ENCODE measurements at places on chromosomes 12 and 14.
A peak's percentile ranks its signal among the peaks of the same experiment; 100 is the strongest.

GRCh38 chr12:132160601-132161035, 16.4 kb downstream of the NOC4L start:
- DNase-seq, result no peak

DNA sequence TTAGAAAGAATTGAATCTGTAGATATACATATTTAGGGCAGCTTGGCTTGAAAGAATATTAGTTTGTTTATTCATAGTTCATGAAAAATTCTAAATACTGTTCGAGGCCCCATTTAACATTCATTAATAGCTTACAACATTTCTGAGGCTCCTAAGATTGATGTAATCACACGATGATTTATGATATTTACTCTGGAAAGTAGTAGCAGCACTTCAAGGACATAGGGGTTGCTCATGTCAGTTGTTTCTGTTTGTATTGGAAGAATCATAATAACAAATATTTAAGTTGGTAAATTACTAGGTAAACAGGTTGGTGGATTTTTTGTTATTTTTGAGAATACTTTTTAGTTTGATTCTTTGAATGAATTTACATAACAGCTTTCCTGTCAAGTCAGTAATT, 30.4 kb downstream of the CAND1 start:
- DNase-seq, result no peak

GRCh38 chr14:90544566-90544965, 147.7 kb downstream of the CALM1 start:
- no peak for DNase-seq

DNA sequence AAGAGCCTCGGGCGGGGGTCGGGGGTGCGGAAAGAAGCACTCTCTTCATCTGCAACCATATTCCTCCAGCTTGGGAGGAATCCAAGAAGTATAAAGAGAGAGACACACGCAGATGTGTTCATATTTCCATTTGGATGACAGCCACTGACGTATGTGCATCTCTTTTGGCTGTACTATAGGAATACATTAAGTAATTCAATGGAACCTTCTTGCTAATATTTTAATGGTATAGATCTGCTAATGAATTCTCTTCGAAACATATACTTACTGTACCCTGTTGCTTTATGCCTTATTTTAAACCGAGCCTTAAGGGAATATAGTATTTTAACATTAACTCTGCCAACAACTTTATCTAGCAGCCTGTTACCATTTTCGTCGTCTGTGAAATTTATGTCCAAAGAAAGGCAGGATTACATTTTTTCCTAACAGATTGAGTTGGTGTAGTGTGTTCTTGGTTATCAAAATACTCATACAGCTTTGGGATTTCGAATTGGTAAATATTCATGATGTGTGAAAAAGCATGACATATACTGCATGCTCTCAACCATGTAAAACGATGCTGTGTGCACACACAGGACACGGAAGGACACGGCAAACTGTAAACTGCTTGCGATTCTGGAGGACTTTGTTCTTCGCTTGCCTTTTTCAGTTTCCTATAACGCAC, 84.5 kb downstream of the CCDC88C start:
- no peak for DNase-seq

GRCh38 chr14:60643141-60643462, 6.2 kb downstream of the SIX1 start:
- no peak for DNase-seq

- DNase-seq, result peak; percentile 61
These were observed 2.8 kb downstream of the TNS2 start for GRCh38 chr12:53052419-53053217.

DNA sequence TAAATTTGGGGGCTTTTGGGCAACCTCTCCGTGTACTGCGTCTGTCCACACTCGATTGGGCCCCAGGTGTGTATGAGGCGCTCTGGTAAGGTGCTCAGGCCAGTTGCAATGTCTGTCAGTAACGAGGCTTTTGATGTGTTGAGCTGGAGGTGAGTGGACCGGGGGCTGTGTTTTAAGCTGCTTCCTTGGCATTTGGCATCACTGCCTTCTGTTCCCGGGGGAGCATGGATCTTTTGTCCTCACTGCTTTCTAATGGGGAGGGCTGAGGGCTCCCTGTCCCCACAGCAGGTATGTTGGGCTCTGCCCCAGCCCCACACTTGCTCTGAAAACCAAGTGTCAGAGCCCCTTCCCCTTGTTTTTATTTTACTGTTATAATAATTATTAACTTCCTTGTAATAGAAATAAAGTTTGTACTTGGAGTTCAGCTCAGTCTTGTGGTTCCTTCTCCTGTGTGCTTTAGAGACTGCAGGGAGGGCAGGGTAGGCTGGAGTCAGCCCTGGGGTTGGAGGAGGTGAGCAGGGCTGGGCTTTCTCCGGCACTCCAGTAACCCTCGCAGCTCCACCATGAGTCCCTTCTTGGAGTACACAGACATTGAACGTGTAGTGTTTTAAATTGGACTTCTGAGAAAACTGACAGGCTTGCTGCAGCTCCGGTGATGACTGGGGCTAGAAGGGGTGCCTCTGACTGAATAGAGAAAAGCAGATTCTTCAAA, 28.0 kb downstream of the TRAFD1 start:
- no peak for DNase-seq

GRCh38 chr12:57724936-57725740, 13.4 kb downstream of the AGAP2 start:
- no peak for DNase-seq

GRCh38 chr14:61266891-61267740, 14.0 kb downstream of the TMEM30B start:
- DNase-seq, result no peak

DNA sequence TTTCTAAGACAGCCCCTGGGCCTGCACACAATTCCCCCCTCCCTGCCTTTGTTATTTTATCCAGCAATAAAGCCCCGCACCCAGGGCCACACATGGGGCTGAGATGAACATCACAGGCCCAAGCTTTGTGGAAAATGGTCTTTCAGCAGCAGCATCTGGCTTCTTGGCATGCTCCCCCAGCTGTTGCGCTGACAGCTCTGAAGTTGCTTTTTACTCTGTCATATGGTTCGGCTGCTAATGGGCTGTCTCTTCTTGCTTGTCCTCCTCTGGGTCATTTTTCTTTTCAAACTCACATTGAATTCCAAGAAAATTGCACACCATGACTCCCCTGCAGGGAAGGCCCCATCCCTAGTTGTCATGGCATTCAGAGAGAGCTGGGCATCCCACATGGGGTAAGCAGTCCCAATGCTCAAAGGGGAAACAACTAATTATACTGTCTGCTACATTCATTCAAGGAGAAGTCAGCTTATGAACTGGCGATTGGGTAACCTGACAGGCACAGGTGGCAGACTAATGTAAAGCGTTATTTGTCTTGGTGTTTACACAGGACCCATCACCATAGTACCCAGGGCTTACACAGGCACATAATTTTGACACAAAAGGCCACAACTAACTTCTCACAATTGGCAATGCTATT, 74.0 kb upstream of the CDKN3 start:
- DNase-seq, result no peak

DNA sequence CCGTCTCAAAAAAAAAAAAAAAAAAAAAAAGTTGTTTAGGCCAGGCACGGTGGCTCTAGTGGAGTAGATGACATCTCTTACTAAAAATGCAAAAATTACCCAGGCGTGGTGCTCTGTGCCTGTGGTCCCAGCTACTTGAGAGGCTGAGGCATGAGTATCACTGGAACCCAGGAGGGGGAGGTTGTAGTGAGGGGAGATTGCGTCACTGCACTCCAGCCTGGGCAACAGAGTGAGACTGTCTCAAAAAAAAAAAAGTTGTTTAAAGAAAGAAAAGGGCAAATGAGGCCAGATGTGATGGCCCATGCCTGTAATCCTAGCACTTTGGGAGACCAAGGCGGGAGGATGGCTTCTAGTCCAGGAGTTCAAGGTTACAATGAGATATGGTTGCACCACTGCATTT, 36.6 kb upstream of the SPPL3 start:
- no peak for DNase-seq

DNA sequence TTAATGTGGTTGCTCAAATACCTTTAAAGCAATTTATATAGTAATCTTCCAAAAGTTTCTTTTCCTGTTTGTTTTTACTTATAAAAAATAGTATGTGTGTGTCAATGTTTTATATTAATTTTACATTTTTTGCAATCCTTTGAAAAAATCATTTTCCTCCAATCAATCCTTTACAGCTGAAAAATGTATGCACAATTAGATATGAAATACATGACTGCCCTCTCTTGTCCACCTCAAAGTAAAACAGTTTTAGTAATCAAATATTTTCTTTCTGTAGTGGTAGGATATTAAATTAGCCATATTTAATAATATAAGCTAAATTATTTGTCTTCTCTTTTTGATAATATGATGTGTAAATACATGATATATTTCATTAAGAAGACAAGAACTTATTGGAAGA, 269.9 kb downstream of the ADAMTS20 start:
- DNase-seq, result no peak

Data from NCI-H1092 (cell line).